AG04449 (cell line): ENCODE measurements at places on chromosomes 12 and 14.
A peak's percentile ranks its signal among the peaks of the same experiment; 100 is the strongest.

- no peak for DNase-seq
These were observed 62.0 kb upstream of the LRTM2 start for GRCh38 chr12:1758376-1758775.

DNA sequence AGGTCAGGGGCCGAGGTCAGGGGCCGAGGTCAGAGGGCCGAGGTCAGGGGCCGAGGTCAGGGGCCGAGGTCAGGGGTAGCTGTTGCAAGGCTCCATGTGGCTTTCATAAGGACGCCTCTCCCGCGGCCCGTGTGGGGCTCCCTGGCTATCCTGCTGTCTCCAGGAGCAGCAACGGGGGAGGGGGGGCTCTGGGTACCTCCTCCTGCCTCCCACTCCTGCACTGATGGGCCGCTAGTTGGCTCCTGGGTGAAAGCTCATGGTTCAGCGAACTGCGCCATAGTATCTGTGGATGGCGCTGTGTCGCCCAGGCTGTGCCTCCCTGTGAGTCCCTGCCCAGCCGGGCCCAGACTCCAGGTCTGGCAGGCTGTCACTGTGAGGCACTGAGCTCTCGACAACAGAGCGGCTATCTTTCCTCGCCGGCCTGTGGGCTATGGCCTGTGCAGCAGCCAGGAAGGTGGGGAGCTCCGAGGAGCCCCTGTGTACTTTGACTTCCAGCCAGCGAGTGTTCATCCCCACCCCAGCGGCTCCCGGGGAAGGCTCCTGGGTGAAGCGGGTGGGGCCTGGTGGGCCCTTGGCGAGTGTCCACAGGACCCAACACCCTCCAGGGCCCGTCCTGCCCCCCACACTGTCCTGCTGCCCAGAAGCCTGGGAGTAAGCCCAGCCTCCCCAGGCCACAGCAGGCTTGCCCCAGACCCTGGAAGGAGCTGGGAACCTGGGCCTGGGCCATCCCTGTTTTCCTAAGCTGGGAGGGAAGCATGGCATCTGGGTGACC is 8.1 kb downstream of the RFLNA start:
- no peak for DNase-seq

GRCh38 chr14:85342858-85343607 is 186.9 kb upstream of the FLRT2 start:
- DNase-seq, result no peak

GRCh38 chr12:84964048-84964447 is 51.4 kb upstream of the SLC6A15 start:
- no peak for DNase-seq

DNA sequence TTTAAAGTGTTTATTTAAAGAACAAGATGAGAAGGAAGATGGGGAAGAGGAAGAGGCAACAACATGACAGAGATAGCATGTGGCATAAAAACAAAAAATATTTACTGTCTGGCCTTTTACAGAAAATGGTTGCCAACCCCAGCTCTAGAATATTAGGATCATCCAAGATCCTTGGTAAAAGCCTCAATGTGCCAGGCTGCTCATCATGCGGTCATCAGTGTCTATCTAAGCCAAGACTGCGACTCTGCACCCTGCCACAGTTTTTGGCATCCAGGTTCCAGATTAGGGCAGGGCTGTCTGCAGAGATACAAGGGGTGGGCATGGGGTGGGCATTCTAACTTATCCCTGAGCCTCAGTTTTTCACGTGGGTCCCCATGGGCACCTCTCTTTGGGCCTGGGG is 46.9 kb upstream of the CNTN1 start:
- DNase-seq, result no peak

DNA sequence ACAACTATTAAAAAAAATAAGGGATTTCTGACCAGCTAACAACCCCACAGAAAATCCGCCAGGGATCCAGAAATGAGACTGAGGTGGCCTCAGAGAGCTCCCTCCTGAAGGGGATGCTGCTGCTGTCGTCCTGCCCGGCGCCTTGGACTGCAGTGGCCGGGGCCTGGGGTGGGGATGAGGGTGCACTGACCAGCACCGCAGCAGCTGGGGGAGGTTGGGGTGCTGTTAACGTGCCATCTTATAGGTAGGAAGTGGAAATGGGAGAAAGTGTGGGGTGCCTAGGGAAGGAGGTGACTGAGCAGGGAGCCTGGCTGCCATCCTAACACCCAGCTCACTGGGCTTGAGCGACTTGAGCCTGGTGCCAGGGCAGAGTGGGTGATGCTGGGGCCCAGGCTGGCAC is 32.0 kb downstream of the DDX11 start:
- DNase-seq, result no peak

DNA sequence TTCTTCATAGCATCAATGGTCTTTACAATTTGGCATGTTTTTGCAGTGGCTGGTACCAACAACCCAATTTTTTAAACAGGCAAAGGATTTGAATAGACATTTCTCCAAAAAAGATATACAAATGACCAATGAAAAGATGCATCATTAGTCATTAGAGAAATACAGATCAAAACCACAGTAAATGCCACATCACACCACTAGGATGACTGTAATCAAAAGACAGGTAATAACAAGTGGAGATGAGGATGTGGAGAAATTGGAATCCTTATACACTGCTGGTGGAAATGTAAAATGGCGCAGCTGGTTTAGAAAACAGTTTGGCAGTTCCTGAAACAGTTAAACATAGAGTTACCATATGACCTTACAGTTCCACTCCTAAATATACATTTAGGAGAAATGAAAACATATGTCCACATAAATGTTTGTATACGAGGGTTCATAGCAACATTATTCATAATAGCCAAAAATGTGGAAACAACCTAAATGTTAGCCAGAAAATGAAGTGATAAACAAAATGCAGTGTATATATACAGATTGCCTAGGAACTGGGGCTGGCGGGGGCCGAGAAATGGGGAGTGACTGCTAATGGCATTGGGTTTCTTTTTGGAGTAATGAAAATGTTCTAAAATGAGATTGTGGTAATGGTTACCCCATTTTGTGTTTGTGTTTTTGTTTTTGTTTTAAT is 55.2 kb downstream of the TGFB3 start:
- no peak for DNase-seq

DNA sequence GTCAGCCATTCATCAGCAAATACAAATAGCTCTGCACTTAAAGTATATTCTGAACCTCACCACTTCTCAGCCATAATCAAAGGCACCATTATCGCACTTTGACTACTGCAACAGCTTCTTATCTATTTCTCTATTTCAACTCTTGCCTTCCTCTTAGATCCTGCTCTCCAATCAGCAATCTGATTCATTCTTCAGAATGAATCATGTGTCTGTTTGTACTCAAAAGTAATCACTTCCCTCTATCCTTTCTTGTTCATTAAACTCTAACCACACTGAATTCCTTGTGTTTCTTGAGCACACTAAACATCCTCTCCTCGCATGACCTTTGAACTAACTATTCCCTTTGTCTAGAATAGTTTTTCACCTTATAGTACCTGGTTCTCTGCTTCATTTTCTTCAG is 12.8 kb upstream of the OR4E1 start:
- no peak for DNase-seq

- no peak for DNase-seq
These were observed 57.5 kb downstream of the AP5M1 start for GRCh38 chr14:57326253-57326652.

- DNase-seq, result no peak
These were observed 4.5 kb upstream of the GLIPR1 start for GRCh38 chr12:75476071-75476470.

- DNase-seq, result no peak
These were observed 2.0 kb downstream of the AQP2 start for GRCh38 chr12:49952391-49953055.

DNA sequence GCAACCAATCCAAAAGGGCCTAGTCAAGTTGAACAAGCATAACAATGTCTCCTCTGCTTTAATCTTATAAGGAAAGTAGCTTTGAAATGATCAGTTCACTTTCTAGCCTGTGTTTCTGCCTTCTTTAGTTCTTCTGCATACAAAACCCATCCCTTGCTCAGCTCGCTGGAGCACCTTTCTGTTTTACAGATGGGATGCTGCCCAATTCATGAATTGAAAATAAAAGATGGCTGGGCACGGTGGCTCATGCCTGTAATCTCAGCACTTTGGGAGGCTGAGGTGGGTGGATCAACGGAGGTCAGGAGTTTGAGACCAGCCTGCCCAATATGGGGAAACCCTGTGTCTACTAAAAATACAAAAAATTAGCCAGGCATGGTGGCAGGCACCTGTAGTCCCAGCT is 4.5 kb upstream of the RFC5 start:
- no peak for DNase-seq

GRCh38 chr12:25819691-25820090 is 138.8 kb upstream of the RASSF8 start:
- no peak for DNase-seq

- no peak for DNase-seq
These were observed 9.0 kb upstream of the TAS2R31 start for GRCh38 chr12:11040162-11040561.

- no peak for DNase-seq
These were observed 43.9 kb downstream of the IL31 start for GRCh38 chr12:122130150-122130549.

DNA sequence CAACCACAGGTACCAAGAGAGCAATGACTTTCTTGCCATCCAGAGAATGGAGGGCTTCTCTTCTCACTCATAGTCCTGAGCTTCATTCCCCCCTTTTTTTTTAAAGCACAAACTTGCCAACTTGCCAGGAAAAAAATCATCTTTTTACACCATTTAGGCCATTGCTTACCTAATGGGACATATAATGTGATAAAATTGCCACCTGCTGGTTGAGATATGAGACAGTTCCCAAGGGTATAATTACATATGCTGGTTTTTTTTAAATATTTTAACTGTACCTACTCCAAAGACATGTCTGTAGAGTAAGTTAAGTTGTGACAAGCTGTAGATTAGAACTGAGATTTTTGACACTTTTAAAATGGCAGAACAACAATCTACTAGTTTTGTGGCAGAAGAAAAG is 519.1 kb upstream of the SEL1L start:
- DNase-seq, result no peak

DNA sequence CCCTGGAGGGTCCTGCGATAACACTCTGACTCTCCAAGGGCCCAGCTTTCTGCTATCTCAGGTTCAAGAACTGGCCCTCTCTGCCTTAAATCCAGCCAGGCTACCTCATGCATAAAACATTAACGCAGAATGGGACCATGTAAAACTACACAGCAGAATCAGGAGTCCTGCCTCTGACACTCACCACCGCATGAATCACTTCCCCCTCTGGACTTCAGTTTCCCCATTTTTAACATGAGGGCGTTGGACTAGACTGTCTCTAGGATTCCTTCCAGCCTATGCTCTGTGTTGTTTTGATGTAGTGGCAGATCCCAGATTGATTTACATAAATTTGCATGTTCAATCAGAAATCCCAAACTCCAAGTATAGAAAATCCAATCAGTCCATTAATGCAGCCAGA is 3.3 kb downstream of the NCKAP5L start:
- no peak for DNase-seq

DNA sequence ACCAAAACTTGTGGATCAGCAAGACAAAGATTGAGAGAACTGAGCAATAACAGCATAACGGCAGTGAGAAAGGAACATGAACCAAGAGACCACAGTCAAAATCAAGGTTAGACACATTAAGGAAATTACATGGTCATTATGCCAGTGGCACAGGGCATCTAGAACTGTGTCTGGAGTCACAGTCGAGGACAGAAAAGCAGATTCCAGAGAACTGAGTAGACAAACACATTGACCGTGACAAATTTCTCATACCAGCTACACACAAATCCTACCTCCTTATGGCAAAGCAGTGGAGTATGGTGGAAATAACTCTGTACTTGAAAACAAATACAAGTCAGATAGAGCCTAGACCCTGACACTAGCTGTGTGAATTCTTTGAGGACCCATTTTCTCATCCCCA is 367.3 kb downstream of the DUSP6 start:
- DNase-seq, result no peak

DNA sequence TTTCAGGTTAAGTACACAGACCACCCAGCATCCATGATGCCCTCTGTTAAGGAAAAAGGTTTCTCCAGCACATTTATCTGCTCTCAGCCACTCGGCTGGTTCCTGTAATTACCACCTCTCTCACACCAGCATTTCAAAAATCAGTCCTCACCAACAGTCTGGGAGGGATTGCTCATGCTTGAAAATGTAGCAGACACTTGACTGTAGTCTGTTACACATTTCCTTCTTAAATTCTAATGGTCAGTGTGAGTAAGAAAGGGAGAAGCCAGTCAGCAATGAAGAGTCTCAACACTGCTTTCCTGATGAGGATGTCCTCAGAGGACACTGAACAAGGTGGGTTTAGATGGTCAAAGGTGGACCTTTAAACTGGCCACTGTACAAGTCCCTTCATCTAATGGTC is 6.0 kb downstream of the ZBTB39 start:
- no peak for DNase-seq

GRCh38 chr12:63068857-63069442 is 82.1 kb downstream of the AVPR1A start:
- peak; percentile 56 for DNase-seq

GRCh38 chr12:104304261-104305009 is 896 bp downstream of the EID3 start:
- DNase-seq, result no peak

GRCh38 chr12:106118-106591 is 39.6 kb downstream of the IQSEC3 start:
- no peak for DNase-seq

DNA sequence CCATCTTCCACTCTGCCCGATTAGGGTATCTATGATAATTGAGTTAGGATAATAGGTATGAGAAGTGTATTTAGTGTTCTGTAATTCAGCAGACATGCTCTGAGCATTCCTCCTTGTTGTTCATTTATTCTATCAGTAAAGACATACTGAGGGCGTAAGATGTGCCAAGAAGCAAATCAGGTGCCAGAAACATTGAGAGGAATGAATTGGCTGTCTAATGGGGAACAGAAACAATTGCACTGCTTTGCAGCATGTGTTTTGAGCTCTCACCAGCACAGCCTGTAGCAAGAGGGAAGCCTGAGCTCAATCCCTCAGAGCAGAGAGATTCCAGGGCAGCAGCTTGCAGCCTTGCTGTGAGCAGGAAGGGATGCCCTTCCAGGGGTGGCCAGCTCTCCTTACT is 589.3 kb downstream of the BCL11B start:
- DNase-seq, result no peak

DNA sequence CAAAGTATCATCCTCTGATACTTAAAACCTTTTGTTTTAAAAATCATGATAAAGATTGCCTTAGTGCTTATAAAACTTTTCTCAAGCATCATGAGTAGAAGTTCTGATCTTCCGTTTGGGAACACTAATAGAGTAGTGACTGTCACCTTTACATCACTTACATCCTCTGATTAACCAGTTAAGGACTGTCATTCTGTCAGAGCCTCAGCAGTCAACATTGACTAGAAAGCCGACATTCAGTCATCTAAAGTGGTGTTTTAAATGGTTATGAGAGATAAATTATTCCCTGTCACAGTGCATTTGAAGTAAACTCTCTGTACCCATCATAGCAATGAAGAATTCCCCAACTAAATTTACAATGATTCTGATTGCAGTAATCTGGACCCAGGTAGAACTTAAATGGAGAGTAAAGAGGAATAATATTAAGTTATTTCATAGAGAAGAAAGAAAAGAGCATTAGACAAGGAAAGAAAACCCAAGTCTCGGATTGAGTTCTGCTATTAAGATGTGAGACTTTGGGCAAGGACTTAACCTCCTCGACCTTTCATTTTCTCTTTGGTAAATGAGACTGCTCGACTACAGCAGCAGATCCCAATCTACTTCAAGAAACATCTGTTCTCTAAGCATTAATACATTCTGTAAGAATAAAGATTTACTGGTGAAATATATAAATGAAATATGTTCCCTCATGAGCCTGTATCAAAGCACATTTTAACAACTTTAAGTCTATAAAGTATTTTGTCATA is 563.9 kb upstream of the LMO3 start:
- DNase-seq, result no peak
